Ecto neural progenitor cell (in vitro differentiated cells): ENCODE measurements at places on chromosomes 13 and 19.

DNA sequence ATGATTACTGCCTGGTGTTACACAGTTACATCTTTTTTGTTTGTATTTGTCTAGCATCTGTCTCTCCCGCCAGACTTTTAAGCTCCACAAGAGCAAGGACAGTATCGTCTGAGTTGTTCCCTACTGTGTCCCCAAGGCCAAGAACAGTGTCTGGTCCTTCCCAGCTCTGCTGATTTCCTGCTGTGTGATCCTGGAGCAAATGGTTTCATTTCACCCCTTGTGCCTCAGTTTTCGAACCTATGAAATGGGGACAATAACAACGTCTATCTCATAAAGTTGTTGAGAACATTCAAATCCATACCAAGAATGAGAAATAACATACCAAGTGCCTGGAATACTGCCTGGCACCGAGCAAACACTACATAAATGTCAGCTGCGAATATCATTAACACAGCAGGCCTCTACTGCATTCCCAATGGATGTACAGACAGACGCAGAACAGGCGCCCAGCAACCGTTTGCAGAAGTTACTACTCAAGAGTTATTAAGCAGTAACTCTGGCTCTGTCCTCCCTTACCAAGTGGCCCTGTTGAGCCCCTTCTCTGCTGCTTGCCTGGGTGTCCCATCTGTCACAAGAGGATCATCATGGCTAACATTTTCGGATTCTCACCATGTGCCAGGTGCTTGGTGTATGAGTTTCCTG, 11.4 kb downstream of the XRCC1 start:
- no peak for DNase-seq

DNA sequence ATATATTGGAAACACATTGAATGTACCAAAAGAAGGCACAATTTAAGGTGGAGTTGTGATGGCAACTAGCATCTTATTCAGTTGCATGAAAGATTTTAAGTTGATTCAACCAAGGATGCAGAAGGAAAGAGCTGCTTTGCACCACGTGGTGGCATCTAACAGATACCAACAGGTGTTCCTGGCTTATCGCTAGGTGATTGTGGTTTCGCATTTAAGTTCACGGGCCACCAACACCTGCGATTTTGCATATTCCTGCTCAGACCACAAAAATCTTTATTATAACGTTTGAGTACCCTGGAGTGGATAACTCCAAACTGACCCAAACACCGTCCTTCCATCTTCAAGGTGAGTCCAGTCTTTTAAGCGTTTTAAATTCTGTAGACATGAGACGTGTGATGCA, 45.3 kb downstream of the RGCC start:
- DNase-seq, result no peak

DNA sequence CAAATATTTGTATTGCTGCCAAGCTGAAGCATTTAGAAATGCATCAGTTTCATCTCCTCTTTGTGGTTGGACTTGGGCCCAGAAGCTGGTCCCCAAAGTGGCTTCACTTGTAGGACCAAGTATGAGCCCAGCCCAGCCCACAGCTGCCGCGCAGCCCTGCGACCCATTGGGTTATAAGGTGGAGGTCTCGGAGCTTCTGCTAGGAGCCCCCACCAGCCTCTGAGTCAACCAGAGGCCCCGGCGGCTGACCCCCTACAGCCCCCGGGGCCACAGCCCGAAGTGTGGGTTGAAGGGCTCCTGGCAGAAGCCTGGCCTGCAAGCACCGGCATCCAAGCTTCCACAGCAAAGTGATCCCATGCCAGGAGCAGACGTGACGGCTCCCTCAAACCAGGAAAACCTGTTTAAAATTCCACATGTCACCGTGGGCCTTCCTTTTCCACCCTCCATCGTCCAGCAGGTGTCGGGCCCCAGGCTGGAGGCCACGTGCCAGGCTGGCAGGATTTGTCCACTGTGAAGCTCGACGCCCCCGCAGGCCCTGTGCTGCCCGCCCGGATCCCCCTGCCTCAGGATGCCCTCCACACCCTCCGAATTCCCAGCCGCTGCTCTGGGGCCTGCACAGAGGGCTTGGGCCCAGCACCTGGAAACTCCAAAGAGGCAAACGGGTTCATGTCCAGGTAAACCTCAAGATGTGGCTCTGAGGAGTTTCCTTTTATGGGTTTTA, 54.7 kb downstream of the C13orf46 start:
- DNase-seq, result no peak

- DNase-seq, result no peak
Observed at GRCh38 chr19:11986754-11987153, 21.9 kb downstream of the ZNF763 start.

- DNase-seq, result no peak
Observed at GRCh38 chr13:21048901-21049698, 12.3 kb downstream of the LATS2 start.

GRCh38 chr13:112840472-112841302, 128.3 kb upstream of the MCF2L start:
- DNase-seq, result no peak

- DNase-seq, result no peak
Observed at GRCh38 chr13:26557051-26557392, 461 bp upstream of the WASF3 start.

- DNase-seq, result no peak
Observed at GRCh38 chr19:15412832-15413231, 6.0 kb downstream of the AKAP8L start.

DNA sequence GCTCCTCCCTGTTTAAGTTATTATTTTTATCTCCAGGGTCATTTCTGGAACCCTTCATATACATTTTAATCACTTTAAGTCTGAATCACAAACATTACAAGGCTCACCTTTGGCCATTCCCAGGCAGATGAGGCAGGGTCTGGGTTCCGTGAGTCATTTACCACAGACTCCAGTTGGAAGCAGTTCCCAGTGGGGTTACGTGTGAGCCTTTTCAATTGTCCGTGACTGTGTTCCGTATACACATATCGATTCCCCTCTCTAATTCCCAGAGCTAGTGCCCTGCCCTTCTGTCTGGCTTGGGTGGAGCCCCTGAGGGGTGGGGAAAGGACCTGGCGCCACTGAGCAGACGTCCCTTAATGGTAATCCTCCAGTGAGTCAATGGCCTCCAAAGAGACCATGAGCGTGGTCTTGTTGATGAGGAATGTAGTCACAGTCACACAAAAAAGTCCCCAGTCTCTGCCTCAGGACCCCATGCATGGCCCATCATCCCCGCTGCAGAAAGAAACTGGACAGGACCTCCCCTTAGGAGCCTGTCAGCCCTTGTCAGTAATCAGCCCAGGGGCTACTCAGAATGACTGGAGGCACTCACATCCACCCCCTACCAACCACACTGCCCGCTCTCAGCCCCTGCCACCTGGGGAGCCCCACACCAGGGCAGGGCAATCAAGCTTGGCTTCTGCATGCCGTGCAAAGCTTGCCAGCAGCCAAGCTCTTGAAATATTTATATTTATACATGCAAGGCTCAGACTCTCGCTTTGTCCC, 144.4 kb downstream of the ZIC5 start:
- no peak for DNase-seq

GRCh38 chr19:5820785-5821184, 15.9 kb downstream of the NRTN start:
- no peak for DNase-seq

DNA sequence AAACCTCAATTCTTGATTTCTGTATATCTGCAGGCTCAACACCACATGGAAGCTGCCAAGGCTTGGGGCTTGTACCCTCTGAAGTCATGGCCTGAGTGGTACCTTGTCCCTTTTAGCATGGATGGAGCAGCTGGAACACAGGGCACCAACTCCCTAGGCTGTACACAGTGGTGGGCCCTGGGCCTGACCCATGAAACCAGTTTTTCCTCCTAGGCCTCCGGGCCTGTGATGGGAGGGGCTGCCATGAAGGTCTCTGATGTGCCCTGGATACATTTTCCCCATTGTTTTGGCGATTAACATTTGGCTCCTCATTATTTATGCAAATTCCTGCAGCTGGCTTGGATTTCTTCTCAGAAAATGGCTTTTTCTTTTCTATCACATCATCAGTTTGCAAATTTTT, 131.6 kb downstream of the NDFIP2 start:
- DNase-seq, result no peak

DNA sequence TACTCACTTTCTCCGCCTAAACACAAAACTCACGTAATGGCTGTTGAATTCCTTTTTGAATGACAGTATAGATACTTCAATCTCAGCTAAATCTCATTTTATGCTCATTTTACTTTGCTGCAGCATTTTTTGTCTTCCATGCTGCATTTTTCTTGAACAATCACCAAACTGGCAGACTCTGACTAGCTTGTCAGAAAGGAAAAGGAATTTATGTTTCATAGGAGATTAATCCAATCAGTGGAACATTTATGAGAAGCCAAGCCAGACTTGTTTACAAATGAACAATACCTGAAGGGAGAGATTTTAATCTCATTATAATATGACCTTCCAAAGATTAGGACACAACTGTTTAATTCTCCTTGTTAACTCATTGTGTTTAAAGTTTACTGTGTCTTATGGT, 1044.3 kb downstream of the DIAPH3 start:
- no peak for DNase-seq

GRCh38 chr19:7868326-7868670, 5.9 kb downstream of the PRR36 start:
- DNase-seq, result no peak

- no peak for DNase-seq
Observed at GRCh38 chr19:10946958-10947657, 13.7 kb upstream of the SMARCA4 start.
